ENCODE measurements at places on chromosomes 16 and 17.
A peak's percentile ranks its signal among the peaks of the same experiment; 100 is the strongest.

GRCh38 chr17:60372790-60373483 lies 19.0 kb downstream of the USP32 start:
- DNase-seq = no peak

DNA sequence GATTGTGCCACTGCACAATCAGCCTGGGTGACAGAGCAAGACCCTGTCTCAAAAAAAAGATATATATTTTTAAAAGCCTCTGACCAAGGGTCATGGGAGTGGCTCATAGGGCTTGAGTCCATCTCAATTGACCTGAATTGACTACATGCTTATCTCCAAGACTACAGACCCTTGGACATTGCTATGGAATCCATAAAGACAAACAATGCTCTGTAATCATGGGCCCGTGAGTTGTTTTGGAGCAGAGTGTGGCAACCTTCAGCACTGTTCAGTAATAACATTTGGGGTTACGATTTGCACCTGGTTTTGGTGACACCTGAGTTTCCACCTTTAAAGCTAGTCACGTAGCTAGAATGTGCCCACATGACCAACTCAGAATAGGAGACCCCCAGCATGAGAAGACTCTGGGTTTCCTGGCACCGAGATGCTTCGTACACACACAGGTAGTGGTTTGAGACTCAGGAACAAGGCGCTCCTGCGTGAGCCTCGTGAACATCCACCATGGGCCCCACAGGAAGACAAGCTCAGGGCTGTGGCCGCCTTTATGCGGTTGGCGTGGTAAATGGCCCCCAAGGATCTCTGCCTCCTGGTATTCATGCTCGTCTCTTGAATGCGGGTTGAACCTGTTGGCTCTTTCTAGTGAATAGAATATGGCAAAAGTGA lies 66.6 kb upstream of the RPH3AL start:
- DNase-seq = no peak

DNA sequence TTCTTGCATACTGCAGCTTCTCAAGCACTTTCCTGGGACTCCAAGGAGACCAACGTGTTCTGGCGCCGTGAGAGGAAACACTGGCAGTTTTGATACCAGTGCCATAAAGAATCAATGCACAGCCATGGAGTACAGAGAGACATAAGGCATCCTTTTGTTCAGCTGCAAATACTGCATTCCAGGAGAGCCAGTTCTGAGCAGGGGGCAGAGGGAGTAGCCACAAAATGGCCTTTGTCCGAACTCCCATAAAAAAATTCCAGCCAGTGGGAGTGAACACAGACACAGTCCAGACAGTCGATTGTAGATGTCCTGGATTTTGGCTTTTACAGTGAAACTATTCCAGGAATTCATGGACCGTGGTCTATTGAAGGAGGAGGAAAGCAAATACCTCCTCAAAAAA lies 36.2 kb upstream of the TEKT3 start:
- DNase-seq = peak; percentile 46

GRCh38 chr17:31869797-31870568 lies 10.9 kb upstream of the COPRS start:
- DNase-seq = no peak

- no peak for DNase-seq
Measured at GRCh38 chr17:51813140-51813783, 345.3 kb downstream of the CA10 start.

- no peak for DNase-seq
Measured at GRCh38 chr17:55228683-55229192, 36.0 kb upstream of the HLF start.

- no peak for DNase-seq
Measured at GRCh38 chr17:46975287-46975686, 3.8 kb downstream of the RPRML start.

DNA sequence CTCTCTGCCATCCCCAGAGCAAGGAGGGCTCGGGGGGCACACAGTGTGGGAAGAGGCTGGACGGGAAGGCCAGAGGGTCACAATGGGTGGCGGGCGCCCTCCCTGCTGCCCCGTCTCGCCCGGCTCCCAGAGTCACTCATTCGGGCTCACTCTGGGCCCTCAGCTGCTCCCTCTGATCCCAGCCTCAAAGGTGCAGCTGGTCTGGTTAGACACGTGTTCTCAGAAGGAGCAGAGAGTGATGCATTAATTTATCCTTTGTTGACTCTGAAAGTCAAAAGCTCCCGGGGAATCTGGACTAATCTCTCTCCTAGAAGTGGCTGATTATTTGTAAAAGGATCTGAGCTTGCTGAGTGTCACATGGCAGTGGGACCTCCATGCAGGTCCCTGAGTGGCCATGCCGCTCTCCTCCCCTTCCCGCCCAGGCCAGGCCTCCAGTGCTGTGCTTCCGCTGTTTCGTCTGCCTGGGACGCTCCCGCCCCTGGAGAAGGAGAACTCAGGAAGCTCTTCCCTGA lies 87.5 kb downstream of the SEC14L1 start:
- DNase-seq = no peak

DNA sequence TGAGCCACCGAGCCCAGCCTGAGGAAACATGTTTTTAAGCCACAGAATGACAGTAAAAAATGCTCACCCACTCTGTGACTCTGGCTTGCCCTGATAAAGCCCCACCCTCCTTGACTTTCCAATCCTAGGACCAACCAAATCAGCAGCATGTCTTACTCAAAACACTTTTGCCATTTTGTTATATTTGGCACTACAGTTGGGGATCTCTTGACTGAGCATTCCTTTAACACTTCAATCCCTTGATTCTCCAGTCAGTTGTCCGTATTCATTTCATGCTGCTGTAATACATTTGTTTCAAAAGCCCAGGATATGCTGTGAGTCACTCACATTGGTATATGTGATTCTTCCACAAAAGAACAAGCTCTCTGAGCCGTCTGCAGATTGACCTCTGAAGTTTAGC lies 8.2 kb downstream of the MYH3 start:
- no peak for DNase-seq

DNA sequence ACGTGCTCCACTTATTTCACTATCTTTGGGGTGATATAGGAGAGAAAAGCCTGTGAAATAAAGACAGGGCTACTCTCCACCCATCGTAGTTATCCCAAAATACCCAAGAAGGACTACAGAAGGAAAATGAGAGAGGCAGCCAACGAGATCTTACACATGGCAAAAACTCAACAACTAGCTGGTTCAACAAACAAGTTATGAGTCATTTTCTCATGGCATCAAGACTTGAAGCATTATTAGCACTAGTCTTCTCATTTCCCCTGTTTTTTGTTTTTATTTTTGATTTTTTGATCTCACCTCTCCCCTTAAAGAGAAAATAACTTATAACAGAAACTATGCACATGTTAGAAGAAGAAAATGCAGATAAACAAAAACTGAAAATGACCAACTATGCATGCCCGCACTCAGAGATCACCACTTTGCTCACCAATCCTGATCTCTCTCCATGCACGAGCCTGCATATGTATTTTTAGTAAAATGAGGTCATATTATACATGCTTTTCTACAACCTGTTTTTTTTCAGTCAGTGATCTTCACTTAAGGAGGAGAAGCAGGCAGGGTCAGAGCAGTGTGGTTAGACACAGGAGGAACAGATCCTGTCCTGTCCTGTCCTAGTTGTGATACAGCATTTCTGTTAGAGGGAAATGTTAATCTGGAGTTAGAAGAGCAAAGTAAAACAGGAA lies 22.8 kb downstream of the FAM117A start:
- no peak for DNase-seq

DNA sequence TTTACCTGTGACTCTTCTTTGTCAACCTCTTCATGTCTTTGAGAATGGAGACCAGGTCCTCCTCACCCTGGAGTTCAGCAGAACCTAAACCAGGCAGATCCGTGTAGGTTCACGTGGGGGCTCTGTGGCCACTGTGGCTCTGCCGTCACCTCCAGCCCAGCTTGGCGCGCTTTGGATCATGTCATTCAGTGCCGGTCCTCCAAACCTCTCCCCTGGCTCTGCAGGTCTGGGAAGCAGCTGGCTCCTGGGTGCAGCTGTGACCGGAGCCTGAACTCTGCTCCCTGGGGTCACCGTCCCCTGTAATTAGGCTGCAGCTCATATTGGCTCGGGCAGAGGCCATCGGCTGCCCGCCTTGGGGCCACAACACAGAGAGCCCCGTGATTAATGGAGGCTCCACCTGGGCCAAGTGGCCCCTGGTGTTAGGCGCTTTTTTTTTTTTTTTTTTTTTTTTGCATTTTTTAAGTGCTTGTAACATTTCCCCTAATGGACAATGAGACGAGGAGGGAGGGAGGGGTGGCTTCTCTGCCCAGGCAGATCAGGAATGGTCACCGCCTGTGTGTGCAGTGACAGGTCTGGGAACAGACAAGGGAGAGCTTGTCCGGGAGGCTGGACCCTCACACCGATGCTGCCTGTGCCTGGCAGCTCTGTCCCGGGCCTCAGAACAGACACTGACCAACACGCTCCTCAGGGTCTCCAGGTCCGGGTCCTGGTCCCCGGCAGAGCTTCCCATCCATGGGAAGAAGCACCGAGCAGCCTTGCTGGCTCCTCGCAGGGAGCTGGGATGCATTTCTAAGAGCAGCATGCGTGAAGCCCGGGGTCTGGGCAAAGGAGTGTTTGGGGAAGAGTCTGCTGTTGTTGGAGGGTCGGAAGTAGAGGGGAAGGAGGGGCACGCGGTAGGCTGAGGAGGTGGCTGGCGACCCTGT lies 247.9 kb downstream of the SEC14L1 start:
- no peak for DNase-seq

DNA sequence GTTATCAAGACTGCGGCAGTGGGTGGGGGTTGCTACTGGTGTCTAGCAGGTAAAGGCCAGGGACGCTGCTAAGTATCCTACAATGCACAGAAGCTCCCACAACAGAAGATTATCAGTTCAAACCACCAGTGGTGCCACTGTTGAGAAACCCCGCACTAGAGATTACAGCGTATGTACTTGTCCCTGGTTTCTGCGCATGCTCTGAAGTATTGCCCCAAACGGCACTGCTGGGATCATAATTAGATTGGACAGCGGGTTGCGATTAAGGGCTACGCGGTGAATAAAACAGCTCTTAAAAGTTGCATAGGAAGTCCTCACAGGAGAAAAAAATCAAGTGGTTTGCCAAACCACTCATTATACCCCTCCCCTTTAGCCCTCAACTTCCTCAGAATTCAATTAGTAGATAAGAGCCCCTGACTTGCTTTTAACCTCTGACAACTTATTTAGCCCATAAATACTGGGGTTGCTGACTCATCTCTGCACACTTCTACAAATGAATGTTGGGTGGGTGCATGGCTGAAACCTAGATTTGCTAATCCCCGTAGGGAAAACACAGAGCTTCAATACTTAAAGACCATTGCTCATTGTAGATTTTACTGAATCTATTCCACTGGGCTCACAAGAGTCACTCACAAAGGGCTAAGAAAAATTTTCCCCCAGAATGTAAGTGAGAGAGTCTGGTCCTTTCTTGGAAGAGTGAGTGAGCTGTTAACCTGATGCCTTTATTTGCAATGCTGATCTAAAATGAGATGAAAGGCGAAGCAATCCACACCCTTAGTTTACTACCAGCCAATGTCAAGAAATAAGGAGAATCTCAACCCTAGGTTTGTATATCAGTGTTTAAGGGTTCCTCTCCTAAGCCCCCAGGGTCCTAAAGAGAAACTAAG lies 91.8 kb downstream of the RGS9 start:
- peak; percentile 69 for DNase-seq
